Hair follicle dermal papilla cell (primary cell): ENCODE measurements at places on chromosomes 5 and 9. TPM values are rescaled to one million over a fixed set of nuclear protein-coding genes. Genes with fewer than 3 reads are reported as not detected.

The OMD gene
- total RNA-seq, result 8.0 and 16.2 TPM in 2 replicates

The SLC34A1 gene
- total RNA-seq, result not detected in 2 replicates

The SOHLH1 gene
- total RNA-seq, result not detected in 2 replicates

The CATSPER3 gene
- total RNA-seq, result not detected in 2 replicates

The C9orf50 gene
- 0.61 TPM in 1 of 2 replicates, not detected in the other for total RNA-seq

The SLC6A19 gene
- not detected in 2 replicates for total RNA-seq

The OTP gene
- total RNA-seq, result not detected in 2 replicates

The NR5A1 gene
- not detected in 2 replicates for total RNA-seq

The ITGA2 gene
- total RNA-seq, result 4.5 and 6.3 TPM in 2 replicates

The SPATA31E1 gene
- not detected in 2 replicates for total RNA-seq

The ACTBL2 gene
- total RNA-seq, result not detected in 2 replicates

The PCDHGA10 gene
- total RNA-seq, result 16.7 and 19.1 TPM in 2 replicates

The SHISAL2B gene
- total RNA-seq, result not detected in 2 replicates

The IFNK gene
- not detected in 2 replicates for total RNA-seq

The CCDC183 gene
- 0.16 and 0.73 TPM in 2 replicates for total RNA-seq

The CCDC180 gene
- 3.6 and 5.7 TPM in 2 replicates for total RNA-seq

The TMEM252 gene
- total RNA-seq, result not detected in 2 replicates

The GPR21 gene
- 0.49 and 1.1 TPM in 2 replicates for total RNA-seq

The SLC6A18 gene
- total RNA-seq, result not detected in 2 replicates

The MCC gene
- 47.1 and 63.6 TPM in 2 replicates for total RNA-seq

The FGFR4 gene
- 0.81 and 1.3 TPM in 2 replicates for total RNA-seq

The SAXO1 gene
- total RNA-seq, result under 0.01 TPM in 2 replicates

The CDKN2B-AS1 gene
- total RNA-seq, result 8.4 and 10.1 TPM in 2 replicates

The IFNA10 gene
- not detected in 2 replicates for total RNA-seq

The TXNDC8 gene
- total RNA-seq, result not detected in 2 replicates

The NR4A3 gene
- 0.24 and 0.65 TPM in 2 replicates for total RNA-seq

The BAAT gene
- 0.12 TPM in 1 of 2 replicates, not detected in the other for total RNA-seq

The C7 gene
- total RNA-seq, result not detected in 2 replicates

The C9 gene
- total RNA-seq, result 0.16 and 0.24 TPM in 2 replicates

The CMYA5 gene
- total RNA-seq, result 2.4 and 2.8 TPM in 2 replicates
